ENCODE measurements at places on chromosomes 1 and 21.

- no peak for DNase-seq
These were observed 159.8 kb downstream of the RUNX1 start for GRCh38 chr21:34889320-34889675.

GRCh38 chr1:24754229-24754628 lies 9.0 kb downstream of the CLIC4 start:
- no peak for DNase-seq

GRCh38 chr1:183043872-183044854 lies 20.9 kb downstream of the LAMC1 start:
- DNase-seq = no peak

GRCh38 chr1:201609661-201610318 lies 70.9 kb downstream of the NAV1 start:
- DNase-seq = no peak

- DNase-seq = no peak
These were observed 29.3 kb downstream of the SDC3 start for GRCh38 chr1:30879126-30879786.
